ENCODE measurements at places on chromosomes 6 and 20.
A peak's percentile ranks its signal among the peaks of the same experiment; 100 is the strongest.

- peak; percentile 46 for DNase-seq
Observed at GRCh38 chr20:17895641-17896171, 72.9 kb downstream of the SNX5 start.

DNA sequence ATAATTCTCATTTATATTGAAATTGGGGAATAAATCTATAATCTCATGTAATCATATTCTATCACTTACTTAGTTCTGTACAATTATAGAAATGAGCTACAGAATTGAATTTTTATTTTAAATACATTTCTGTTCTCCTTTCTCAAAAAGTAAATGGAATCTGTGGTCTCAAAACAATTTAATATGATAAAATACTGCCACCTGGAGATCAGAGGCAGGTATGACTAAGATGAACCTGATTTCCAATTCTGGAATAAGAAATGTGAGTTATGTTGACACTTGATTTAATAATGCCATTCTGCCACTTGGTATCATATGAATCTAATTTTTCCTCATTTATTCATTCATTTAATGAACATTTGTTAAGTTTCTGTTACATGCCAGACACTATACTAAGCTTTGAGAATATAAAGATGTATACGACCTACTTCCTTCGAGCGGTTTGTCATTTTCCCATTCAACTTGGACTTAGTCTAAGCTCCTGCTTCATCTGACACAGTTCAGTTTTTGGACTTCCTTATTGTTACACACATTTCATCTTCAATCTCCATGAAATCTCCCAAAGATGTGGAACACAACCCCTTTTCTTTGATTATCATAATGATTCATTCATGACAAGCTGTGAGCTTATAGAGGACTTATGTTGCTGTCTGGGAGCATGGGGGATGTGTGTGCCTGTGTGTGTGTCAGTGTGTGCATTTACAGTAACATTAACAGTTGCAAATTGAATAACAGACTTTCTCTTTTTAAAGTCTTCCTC, 7.5 kb upstream of the CCDC28A start:
- DNase-seq, result peak; percentile 38

DNA sequence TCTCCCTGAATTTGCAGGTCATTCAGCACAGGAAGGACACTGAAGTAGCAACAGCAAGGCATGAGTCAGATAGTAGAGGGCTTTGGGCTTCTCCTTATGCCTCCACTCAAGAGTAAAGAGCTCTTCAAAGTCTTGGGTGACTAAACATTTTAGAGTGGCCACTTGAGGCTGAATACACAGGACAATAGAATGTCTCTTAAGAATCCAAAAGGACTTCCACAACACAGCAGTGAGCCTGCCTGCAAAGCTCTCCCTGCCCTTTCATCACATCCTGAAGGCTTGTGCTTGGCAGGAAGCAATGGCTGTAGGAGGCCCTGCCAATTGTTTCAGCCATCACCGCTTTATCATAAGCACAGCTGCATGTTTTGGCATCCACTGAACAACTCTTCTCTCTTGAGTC, 36.8 kb downstream of the FOXQ1 start:
- peak; percentile 51 for DNase-seq

DNA sequence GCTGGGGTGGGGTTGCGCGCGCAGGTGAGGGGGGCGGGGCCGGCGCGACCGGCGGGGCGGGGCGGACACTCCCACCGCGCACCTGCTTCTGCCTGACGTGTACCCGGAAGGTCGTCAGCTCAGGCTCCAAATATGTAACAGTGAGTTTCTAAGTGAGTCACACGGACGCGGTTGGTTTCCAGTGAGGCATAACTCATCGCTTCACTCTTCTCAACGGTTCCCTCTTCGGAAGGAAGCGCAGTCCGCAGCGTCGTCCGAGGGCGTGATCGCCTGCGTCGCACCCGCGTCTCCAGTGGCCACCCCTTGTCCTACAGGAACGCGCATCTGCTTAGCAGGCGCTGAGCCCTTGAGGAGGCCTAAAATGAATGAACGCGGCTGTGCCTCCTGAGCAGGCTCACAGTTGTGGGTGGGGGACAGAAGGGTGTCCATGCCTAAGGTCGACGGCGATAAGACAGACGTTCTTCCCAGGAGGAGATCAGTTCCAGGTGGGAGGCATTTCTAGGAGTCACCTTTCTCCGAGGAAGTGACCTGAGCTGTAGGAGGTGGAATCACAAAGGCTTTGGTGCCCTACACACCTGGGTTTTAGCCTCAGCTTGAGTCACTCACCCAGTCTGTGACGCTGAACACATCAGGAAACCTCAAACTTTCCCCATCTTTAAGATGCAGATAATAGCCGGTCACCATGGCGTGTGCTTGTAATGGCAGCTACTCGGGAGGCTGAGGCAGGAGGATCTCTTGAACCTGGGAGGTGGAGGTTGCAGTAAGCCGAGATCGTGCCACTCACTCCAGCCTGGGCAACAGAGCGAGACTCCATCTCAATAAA, 50.9 kb upstream of the EZR start:
- DNase-seq, result peak; percentile 88

GRCh38 chr6:4916954-4917561, 86.8 kb downstream of the RPP40 start:
- DNase-seq, result no peak

All from AG10803 (cell line).